LNCaP clone FGC (cell line): ENCODE measurements at places on chromosomes 11 and 22.

DNA sequence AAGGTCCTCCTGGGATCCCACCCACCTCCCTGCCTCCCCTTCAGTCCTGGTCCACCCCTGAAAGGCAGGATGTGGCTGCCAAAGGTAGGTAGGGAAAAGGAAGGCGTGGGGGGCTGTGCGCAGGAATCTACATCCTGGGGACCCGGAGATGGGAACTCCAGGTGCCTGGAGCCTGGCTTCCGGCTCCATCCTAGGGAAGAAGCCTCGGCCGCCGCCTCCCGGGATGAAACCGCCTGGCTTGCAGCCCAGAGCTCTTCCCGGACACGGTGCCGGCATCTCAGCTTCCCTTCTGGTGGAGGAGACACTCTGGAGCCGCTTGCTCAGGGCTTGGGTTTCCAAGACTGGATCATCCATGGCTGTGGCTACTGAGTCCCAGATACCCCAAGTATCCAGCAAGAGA, 33.3 kb upstream of the PDGFB start:
- no peak for DNase-seq

DNA sequence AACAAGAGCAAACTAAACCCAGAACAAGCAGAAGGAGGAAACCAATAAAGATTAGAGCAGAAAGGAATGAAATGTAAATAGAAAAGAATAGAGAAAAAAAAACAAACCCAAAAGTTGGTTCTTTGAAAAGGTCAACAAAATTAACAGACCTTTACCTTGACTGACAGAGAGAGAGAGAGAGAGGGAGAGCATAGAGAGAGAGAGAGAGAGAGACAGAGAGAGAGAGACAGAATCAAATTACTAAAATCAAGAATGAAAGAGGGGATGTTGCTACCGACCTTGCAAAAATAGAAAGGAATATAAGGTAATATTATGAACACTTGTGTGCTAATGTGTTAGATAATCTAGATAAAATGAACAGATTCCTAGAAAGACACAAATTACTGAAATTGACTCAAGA, 22.6 kb upstream of the AMPD3 start:
- DNase-seq: no peak

- no peak for DNase-seq
Measured at GRCh38 chr11:21931436-21932101, 261.3 kb upstream of the ANO5 start.

DNA sequence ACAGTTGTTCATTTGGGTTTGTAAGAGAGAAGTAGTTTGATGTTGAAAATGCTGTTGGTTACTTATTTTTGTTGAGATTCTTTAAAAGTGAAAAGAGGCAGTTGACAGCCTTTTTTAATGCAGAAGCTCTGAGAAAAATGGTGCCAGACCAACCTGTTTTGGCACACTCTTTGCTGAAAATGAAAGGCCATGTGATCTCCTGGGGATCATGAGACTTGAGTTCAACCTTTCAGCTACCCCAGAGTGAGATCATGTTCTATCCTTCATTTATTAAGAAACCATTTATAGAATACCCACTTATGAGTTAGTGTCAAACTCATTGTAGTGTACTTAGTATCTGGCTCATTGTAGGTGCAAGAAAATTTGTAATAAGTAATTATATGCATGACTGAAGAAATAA, 196.2 kb downstream of the MAML2 start:
- DNase-seq: no peak

- no peak for DNase-seq
Measured at GRCh38 chr11:95566211-95566610, 223.4 kb downstream of the FAM76B start.

DNA sequence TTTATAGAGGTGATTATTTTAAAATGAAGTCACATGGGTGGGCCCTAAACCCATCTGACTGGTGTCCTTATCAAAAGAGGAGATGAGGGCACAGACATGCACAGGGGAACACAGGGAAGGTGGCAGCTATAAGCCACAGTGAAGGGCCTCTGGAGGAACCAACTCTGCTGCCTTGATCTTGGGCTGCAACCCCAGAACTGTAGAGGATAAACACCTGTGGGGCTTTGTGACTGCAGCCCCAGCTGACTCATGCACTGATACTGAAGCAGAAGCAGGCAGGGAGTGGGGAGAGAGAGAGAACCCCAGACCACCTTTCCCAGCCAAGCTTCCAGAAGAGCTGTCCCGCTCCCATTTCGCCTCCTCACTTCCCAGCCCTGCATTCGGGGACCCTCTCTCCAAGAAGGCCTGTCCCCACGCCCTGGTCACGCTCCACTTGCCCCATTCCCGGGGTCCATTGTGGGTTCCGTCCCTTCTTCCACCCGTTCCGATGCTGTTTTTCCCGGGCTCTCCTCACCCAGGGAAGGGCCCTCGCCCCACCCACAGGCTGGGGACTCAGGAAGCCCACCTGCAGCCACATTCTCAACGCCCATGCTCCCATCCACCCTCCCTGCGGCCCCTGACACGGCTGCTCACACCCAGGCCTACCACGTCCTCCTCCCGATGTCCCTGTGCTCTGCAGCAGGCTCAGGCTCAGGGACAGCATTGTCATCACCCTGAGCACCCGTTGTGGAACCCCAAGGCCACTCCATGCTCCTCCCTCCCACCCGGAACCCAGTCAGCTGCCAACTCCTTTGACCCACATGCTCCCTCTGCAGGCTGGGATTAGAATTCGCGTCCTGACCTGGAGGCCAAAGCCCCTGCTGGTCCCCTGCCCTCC, 90.8 kb upstream of the SHANK2 start:
- peak; percentile 17 for DNase-seq

DNA sequence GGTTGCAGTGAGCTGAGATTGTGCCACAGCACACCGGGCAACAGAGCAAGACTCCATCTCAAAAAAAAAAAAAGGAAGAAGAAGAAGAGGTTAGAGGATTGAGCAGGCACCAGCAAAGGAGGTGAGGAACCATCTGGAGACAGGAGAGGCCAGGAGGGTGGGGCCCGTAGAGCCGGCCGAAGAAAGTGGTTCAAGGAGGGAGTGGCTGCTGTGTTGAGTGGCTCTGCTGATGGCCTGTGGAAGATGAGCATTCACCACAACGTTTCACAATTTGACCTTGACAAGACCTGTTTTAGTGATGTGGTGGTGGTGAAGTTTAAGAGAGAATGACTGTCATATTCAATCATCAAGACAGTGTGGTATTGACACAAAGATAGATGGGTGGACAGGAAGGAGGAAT, 6.8 kb upstream of the CTSD start:
- DNase-seq: no peak

DNA sequence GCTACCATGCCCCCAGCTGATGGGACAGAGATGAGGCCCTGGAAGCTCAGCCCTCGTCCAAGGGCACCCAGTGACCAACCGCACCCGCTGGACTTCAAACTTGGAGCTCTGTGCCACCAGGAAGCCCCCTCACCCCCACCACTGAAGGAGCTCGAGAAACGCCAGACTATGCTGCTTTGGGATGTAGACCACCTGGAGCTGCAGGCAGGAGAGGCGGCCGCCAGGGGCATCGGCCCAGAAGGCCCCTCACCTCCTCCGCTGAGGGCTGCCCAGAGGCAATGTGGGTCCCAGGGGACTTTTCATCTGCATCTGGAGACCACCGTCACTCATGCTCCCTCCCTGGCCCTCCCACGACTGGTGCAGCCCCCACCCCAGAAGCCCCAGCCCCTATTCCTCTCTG, 28.3 kb downstream of the CDKN1C start:
- DNase-seq: no peak

DNA sequence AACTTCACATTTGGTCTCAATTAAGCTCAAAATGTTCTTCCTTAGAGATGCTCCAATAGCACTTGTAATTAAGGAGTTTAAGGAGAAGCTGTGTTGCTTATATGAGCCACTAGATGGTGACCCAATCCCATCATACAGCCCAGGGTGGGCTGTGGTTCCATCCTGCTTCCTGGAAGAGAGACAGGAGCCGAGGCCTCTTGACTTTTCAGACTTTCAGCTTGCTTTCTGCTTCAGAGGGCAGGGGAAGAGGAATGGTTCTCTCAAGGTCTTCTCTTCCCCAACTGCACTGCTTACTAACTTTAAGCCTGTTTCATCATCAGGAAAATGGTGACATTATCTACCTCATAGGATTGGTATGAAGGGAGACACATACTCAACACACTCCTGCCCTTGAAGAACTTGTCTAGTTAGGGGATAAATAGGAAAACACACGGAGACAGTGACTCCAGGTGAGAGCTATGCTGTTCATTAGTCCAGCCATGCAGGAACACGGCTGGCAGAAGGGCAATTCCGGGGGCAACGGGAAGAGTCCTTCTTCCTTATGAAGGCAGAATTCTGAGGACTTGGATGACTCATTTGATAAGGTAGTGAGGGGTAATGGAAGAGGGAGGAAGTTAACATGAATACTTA, 20.1 kb downstream of the TMEM218 start:
- DNase-seq: no peak
